ENCODE measurements at places on chromosomes 4 and X.

DNA sequence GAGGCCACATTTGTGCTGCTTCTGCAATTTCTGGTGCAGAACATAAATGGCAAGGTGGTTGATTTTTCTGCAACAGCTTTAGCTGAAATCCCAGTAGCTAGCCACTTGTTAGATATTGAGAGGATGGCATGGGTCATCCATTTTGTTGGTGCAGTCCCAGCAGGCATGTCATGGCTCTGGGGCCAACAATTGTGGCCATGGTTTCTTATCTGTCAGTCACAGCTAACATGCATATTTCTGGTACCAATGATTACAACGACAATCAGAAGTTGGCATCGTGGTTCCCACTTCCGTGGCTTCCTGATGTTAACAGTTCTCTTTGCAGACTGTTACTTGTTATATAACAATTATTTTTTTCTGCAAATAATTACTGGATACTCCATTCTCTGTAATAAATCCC is 42.8 kb upstream of the PRKG2 start:
- DNase-seq, result no peak

DNA sequence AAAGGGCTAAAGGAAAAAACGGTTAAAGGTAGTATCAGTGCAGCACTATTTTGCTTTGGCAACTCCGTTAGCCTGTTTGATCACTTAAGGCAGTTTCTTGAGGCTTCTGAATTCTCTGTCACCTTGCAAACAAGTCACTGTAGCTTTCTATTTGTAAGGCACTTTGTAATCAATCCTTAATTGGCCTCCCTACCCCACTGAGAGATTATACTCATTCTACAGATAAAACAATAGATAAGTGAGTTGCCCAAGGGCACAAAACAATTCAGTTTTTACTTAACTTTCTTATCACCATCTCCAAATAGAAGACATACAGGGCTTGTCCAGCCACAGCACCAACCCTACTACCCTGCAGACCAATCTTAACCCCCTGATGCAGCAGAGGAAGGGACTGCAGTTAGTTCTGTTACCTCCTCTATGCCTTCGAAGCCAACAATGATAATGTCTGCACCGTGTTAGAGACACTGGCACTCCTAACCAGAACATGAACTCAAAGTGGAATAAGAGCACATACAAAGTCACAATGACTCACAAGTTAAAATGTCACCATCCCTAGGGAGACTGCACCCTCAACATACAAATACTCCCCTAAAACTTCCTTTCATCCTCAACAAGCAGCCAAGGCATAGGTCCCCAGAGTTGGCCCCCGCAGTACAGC is 1.7 kb downstream of the TMEM185A start:
- no peak for DNase-seq

DNA sequence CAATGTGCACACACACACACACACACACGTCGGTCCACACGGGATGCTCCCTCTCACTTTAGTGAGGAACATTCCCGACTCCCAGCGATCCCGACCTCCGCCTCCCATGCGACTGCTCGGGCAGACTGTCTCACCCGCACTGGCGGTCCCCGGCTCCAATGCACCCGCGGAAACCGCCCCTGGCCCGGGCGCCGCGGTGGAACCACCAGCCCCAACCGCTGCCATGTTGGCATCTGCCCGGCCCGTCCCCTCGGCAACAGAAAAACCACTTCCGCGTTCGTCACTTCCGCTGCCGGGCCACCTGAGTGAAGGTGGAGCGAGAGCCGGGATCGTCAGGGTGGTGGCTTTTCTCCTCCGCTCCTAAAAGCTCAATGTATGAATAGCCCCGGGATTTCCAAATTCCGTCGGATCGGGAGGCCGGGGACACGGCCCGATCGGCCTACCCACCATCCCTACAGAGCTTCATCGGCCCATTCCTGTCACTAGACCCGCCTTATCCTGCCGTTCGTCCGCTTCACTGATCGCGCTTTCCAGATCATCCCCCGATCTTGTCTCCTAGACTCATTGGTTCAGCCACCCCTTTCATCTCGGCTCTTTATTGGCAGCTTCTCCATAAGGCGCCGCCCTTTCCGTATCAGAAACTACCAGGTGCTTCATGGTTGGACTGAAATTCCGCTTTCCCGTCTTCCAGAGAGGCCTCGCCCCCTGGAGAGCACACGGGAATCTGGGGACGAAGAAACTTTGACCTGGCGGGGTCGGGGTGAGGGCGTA is at the start of gene SLC35A2:
TSS of gene SLC35A2 (minus strand) at position 235 of the 771 bp plus-strand sequence. CDS start at position 225, 10 bp downstream.
- DNase-seq, result peak; percentile 56

DNA sequence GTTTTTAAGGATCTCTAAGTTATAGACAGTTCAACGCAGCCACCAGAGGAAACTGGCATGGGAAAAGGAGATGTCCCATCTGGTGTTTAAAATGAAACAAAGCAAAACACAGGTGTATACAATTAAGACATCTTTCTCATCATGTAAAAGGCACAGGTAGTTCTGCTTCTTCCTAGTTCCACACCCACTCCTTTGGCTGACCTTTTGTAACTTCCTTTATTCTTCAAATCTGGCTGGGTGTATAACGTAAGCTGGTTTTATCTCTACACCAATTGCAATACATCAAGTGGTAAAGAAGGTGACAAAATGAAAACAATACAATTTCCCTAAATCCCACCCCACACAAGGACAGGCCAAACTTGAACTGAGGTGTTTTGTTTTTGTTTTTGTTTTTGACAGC is 27.3 kb upstream of the FBXW7 start:
- DNase-seq, result no peak

- no peak for DNase-seq
These were observed 49.7 kb downstream of the CORIN start for GRCh38 chr4:47788126-47788525.

DNA sequence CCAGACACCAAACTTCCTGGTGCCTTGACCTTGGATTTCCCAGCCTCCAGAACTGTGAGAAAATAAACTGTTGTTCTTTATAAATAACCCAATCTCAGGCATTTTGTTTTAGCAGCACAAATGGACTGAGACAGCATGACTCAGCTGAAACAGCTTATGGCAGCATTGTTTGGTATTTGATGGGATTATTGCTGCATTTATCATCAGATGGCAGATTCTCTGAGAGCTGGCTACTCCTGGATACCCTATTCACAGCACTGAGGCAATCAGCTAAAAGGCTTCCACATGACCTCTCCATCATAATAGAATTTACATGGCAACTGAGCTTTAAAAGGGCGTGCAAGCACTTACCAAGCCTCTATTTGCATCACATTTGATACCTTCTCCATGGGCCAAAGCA is 623.1 kb upstream of the CPEB2 start:
- DNase-seq, result no peak

GRCh38 chrX:12954981-12955380 is 19.9 kb upstream of the TMSB4X start:
- DNase-seq, result no peak

GRCh38 chr4:15162465-15163283 is 160.4 kb downstream of the CPEB2 start:
- DNase-seq, result no peak

- no peak for DNase-seq
These were observed 2.9 kb downstream of the OTUD4 start for GRCh38 chr4:145177511-145177905.

- no peak for DNase-seq
These were observed 13.2 kb downstream of the HS3ST1 start for GRCh38 chr4:11415409-11416070.

DNA sequence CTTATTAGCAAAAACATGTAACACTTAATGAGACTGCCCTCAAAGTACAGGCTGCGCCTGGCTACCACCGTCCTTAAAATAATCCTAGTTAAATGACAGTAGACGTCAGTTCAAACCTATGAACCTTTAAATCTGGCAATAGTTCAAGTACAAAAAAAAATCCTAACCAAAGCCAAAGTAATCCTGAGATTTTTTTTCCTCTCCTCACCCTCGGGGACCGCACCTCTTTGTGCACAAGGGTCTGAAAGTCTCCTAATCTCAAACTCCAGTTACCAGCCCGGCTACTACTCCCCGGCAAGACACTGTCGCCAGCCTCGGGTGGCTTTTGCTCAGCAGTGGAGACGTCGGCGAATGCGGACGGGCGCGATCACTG is 439 bp downstream of the SEC31A start:
- DNase-seq, result no peak

DNA sequence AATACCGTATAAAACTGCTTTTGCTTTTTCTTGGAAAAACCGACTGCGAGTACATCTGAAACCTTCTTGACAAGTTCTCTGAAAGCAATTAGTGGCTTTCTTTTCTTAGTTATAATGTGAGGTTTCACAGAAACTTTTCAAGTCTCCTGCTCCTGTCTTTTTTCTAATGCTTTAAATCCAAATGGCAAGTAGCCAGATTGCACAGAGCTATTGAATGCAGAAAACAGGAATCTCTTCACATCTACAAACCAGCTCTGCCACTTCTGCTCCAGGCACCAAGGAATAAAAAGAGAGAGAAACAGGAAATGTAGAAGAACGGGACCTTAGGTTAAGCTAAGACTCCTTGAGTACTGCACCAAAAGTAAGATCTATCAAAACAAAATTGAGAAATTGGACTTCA is 267.3 kb upstream of the TET2 start:
- no peak for DNase-seq

DNA sequence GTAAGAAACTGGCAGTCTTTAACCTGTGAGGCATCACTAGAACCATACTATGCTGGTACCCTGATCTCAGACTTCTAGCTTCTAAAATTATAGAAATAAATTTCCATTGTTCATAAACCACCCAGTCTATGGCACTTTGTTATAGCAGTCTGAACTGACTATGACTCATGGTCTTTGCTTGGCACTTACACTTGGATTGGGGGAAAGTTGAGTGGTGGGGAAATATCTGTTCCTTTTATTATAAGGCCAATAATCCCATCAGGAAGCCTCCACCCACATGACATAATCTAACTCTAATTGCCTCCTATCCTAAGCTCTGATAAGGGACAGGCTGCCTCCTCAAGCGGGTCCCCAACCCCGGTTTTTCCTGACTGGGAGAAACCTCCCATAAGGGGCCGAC is 61.4 kb upstream of the PACRGL start:
- no peak for DNase-seq

GRCh38 chr4:66252291-66252690 is 582.0 kb upstream of the EPHA5 start:
- no peak for DNase-seq

DNA sequence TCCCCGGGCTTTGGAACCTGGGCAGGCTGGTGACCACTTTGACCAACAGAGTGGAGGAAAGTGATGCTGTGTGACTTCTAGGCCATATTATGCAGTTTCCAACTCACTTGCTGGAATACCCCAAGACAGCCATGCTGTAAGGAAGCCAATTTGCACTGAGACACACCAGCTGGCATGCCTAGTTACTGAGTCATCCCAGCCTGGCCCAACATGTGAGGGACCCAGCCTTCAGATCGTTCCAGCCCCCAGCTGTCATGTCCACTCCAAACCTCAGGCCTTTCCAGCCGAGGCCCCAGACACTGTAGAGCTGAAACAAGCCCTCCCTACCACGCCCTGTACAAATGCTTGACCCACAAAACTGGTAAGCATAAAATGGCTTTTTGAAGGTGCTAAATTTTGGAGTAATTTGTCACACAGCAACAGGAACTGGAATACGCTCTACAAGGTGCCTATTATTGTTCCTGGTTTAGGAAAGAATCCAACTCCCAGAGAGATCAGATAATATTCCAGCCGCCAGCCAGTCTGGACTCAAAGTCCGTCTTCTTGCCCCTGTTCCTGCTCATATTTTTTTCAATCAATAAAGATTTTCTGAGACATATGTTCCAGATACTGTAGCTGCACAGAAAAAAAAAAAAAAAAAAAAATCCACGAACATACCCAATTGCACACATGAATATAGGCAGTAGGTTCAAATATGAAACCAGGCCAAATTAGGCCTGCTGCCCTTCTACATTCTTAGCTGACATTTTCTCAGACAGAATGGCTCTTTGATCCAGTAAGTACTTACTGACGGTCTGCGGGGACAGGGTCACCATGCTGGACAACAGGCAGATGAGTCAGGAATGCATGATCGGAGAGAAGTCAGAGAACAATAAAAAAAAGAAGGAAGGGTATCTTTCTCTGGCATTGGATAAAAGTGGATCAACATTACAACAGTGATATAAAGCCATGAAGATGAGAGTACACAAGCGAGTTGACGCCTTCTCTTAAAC is 35.1 kb downstream of the SH3KBP1 start:
- no peak for DNase-seq

- no peak for DNase-seq
These were observed 38.2 kb upstream of the ABCG2 start for GRCh38 chr4:88196523-88197185.

- DNase-seq, result no peak
These were observed 125.3 kb downstream of the GLUD2 start for GRCh38 chrX:121172703-121173102.

DNA sequence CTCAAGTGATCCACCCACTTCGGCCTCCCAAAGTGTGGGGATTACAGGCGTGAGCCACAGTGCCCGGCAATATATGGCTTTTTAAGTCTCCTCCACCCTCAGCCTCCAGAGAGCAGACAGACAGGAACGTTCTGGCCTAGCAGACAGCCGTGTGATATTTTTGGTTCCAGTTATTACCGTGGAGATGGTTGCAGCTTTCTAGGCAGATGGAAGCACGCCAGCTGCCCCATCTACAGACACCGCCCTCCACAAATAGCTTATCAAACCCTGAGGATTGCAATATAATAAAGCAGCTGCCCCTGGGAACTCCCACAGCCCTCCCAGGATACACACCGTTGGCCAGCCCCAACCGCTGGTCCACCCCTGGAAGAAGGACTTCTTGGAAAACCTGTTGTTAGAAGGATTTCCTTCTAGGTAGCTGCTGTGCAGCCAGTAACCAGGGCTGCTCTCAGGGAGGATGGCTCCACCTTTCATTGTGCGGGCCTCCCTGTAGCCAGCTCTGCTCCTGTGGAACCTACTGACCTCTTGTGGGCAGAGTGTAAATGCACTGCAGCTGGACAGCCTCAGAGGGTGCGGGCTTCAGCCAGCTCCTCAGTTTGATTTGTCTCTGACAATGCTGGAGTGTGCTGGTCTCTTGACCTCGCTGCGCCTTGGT is 44.0 kb downstream of the SLC25A5 start:
- no peak for DNase-seq

DNA sequence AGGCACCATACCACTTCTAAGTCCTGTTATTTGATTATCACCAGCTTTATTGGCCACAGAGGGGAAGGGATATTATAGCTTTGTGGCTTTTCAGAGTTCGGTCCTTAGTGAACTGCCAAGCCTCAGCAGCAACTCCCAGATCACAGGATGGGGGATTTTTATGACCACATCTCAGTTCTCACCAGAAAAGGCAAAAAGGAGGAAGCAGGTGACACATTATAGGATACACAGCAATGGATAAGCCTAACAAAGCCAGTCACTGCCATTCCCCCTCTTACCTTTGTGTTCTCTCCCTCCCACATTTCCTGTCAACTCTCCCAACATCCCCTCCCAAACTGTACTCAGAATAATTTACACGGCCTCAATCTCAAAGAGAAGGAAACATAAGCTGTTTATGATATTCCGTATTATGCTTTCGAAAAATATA is 142.8 kb downstream of the MGST2 start:
- DNase-seq, result no peak

All from cerebellar nuclear complex (tissue), 1 donor.